ENCODE measurements at places on chromosomes 3 and 15.

GRCh38 chr3:107117156-107117555 is 260.1 kb upstream of the CCDC54 start:
- no peak for DNase-seq

DNA sequence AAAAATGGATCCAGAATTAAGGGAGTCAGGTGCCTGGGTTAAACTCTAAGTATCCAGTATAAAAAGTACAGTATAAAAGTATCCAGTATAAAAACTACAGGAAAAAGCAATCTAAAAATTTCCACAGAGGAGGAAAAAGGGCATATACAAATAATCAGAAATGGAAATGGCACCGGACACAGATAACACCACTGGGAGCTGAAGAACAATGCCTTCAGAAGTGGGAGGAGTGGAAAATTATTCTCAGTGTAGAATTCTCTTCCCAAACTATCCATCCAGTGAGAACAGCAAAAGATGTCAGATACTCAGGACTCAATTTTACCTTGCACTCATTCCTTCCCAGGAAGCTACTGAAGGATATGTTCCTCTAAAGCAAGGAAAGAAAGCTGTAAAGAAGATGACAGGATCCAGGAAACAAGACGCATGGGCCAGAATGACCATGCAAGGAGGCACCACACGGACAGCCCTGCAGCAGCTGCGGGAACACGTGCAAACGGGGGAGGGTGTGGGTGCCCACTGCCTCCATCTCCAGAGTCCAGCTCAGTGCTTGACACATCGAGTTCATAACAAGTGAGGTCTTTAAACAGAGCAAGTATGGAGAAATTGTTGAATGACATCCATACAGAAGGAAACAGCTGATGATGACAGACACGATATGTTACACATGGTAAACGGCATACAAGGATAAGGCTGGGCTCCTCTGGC is 68.5 kb downstream of the CHSY1 start:
- no peak for DNase-seq

DNA sequence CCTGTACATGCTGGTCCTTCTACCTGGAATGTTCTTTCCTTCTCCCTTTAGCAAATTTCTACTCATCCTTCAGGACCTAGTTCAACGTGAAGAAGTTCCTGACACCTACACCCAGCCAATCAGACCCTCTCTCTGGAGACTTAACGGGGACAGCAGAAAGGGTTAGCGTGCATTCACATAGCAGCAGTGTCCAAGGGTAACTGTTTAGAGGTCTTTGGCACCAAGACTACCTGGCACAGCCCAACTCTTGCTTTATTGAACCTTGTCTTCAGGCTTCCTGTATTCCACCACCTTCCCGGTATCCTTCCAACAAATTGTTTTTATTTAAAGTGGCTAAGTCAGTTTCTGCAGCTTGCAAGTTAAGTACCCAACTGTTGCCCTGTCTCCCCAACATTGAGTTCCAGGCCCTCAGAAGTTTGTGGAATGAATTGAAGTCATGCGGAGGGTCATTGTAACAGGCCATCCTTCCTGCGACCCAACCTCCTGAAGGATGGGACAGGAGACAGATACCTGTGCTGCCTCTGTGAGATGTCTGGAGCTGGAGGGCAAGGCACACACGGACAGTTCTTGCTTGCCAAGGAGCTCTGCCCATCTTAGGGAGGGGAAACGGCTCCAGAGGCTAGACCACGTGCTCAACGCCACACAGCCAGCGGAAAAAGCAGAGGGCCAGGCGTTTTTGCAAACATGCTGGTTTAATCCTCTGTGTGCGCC is 14.4 kb upstream of the WNT7A start:
- no peak for DNase-seq

DNA sequence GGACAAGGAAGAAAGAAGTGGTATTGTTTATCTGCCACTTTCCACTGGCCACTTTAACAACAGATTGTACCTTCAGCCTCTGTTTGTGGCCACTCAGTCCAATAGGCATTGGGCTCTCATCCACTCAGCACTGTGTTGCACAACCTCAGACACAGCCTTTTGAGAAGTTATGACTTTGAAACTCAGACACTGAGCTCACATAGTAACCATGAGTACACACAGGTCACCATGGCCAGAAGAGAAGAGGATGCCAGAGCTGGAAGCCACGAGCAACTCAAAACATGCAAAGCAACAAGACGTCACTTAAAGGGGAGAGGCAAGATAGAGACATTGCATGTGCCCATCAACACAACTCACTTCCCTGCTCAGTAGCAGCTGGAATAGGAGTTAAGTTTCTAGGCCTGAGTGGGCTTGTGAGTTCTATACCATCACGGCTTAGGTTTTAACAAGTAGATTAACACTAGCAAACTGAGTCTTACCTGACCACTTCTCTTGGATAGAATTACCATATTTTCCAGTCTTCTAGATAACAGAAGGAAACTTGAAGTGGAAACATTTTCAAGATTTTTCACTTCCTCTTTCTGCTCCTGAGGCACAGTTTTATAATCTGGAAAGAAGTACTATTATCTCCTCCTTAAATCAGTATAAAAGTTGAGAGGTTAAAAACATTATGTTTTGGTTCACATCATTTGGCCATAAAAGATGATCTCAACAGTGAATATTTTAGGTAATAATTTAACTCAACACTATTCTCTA is 103.5 kb downstream of the IMPG2 start:
- DNase-seq: no peak

- DNase-seq: peak; percentile 27
Measured at GRCh38 chr15:64092864-64093626, 593 bp downstream of the CIAO2A start.

- no peak for DNase-seq
Measured at GRCh38 chr3:116046350-116046749, 398.9 kb downstream of the LSAMP start.

- DNase-seq: no peak
Measured at GRCh38 chr3:75938921-75939320, 153.6 kb upstream of the ZNF717 start.

DNA sequence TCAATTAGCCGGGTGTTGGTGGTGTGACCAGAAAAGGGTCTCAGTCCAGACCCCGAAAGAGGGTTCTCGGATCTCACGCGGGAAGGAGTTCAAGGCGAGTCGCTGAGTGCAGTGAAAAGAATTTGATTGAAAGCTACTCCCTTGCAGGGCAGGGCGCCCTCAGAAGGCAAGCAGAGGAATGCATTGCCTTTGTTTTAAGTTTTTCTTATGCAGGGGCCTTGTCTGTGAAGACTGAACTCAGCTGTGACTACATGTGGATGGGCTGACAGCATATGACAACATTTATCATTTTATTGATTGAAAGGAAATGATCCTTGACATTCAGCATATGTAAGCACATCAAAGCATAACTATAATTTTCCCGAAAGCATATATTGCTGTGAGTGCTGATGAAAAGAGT is 11.8 kb downstream of the CPN2 start:
- DNase-seq: no peak

- DNase-seq: no peak
Measured at GRCh38 chr3:40211579-40211978, 97.9 kb upstream of the EIF1B start.

GRCh38 chr3:32414522-32415202 is 23.0 kb downstream of the CMTM7 start:
- no peak for DNase-seq

- peak; percentile 3 for DNase-seq
Measured at GRCh38 chr15:90221246-90221900, 12.4 kb downstream of the CIB1 start.

- no peak for DNase-seq
Measured at GRCh38 chr3:12004741-12005513, 739 bp downstream of the SYN2 start.

Data from stimulated activated naive CD4-positive, alpha-beta T cell treated with Interleukin-2 at 50 U/mL for 16 hours (primary cell).